ENCODE measurements at places on chromosomes 6 and 20.

GRCh38 chr6:61622601-61623000 is 663.4 kb downstream of the KHDRBS2 start:
- no peak for DNase-seq

DNA sequence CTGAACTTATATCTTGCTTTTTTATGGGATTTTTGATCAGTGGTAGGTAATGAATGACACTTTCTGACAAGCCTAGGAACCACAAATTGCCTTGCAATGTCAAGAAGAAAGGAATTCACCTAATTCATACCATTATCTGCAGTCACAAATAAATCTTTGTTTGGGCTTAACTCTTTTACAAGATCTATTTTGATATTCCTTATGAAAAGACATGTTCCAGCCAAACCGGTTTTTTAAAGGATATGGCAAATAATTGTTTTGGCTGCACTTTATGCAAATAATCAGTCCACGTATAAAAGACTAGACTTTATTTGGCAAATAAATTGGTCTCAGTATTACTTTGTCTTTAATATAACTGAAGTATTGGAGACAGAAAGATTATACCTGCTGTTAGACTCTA is 771.7 kb upstream of the ADGRB3 start:
- no peak for DNase-seq

- no peak for DNase-seq
Observed at GRCh38 chr6:118101831-118102345, 194.8 kb downstream of the SLC35F1 start.

- no peak for DNase-seq
Observed at GRCh38 chr20:49448917-49449316, 33.6 kb downstream of the KCNB1 start.

DNA sequence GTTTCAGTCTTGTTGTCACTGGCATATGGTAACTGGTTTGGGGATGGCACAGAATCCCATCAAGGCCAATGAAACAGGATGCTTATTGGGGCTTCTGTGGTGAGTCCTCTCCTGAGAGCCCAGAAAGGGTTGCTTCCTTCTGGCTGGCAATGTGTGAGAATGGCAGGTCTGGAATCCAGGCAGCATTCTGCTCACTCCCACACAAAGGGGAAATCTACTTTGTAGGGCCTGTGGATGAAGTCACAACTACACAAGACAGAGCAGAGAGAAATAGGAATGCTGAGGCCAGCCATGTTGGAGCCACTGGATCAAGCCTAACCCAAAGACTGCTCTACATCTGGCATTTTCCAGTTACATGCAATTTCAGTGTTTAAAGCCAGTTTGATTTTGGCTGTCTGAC is 15.7 kb downstream of the PLAGL2 start:
- DNase-seq: peak; percentile 16

- no peak for DNase-seq
Observed at GRCh38 chr6:151005896-151006632, 140.6 kb downstream of the MTHFD1L start.

DNA sequence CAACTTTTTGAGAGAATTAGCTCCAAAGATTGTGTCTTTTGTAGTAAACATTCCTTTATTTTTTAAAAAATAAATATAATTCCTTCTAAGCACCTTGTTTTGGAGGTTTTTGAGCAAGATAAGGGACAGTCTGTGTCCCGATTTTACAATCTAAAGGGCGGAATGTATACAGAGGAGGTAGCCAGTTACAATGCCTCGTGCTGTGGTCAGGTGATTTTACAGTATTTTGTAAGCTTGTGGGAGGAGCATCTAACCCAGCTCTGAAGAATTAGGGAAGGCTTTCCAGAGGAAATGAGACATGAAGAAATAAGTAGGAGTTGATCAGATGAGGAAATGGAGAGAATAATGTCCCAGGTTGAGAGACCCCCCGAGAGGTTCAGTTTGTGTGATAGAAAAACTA is 1.3 kb downstream of the HINT3 start:
- peak; percentile 29 for DNase-seq

DNA sequence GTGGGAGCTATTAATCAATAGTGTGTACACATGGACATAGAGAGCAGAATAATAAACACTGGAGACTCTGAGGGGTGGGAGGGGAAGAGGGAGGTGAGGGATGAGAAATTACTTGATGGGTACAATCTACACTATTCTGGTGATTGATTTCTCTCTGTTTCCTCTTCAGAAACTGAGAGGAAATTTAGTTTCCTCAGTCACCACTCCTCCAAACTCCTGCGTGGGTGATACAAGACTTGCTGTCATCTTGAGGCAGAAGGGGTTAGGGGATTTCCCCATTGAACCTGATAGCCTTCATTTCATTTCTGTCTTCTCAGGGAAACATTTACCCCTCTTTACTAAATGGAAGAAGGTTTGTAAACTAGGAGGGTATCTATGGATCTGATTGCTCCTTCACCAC is 84.3 kb upstream of the ESR1 start:
- DNase-seq: no peak

DNA sequence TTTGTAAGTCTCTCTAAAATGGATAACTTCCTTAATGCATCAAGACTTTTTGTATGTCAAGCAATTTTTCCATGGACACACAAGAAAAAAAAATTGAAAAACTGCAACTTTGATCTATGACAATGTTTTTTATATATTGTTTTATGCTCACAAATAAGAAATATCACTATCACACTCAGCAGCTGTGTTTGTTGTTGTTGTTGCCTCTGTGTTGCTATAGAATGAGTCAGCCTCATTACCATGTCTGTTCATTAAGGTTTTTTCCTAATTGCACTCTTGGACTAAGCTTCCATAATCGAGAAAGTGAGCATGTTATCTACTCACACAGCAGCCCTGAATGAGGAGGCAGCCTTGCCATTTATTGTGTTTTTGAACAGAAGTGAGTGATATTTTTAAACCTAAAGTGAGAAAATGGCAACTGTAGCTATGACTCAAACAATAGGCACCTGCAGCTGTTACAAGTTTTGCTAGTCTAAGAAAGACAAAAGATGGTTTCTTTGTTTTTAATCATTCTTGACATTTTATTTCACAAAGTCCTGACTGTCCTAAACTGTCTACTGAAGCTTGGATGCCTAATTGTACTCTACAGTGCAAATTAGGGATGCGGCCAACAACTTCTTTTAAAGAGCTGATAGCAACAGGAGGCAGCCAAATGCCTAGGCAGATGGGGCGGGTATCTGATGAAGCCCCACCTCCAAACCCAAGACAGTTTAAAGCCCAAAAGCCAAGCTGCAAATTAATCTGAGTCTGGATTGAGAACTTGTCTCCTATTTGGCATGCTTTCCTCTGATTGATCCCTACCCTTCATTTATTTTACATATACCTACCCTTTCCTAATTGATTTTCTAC is 77.9 kb upstream of the DOK5 start:
- no peak for DNase-seq

DNA sequence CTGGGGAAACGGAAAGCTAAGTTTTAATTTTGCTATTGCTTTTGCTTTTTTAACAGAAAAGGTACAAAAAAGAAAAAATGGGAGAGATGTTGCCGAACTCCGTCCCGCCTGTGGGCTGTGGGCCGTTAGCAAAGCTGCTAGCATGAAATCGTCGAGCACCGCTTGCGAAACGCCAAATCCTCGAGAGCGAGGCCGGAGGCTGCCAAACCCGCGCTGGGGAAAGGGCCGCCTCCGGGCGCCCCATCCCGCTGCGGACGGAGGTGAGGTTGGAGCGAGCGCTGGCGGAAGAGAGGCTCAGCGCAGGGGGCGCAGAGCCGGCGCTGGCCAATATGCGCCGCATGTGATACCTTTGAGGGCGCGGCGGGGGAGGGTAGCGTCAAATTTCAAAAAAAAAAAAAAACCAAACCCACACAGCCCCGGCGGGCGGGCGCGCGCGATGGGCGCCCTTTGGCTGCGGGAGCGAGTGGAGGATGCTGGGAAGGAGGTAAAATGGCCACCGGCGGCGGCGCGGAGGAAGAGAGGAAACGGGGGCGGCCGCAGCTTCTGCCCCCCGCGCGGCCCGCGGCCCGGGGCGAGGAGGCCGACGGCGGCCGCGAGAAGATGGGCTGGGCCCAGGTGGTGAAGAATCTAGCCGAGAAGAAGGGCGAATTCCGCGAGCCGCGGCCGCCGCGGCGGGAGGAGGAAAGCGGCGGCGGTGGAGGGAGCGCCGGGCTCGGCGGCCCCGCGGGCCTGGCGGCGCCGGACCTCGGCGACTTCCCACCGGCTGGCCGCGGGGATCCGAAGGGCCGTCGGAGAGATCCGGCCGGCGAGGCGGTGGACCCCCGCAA is at the start of gene ZCCHC3:
TSS of gene ZCCHC3 (plus strand) at position 473 of the 827 bp plus-strand sequence. CDS start at position 490, 17 bp downstream.
- DNase-seq: peak; percentile 96

DNA sequence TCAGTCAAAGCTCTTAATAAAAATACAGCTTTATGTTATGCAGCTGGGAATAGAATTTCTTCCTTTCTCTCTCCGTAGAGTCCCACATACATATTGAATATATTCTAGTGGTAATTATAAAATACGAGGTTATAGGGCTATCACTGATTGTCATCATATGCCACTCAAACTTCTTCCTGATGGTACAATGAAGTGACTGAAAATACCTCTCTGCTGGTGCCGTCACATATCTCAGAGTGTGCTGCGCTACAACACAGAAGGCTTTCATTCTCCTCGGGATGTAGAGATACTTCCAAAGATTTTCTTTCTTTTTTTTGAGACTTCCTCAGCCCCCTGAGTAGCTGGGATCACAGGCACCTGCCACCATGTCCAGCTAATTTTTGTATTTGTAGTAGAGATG is 249.9 kb downstream of the BTBD9 start:
- no peak for DNase-seq

- DNase-seq: no peak
Observed at GRCh38 chr6:67493682-67494081, 1141.4 kb upstream of the ADGRB3 start.

DNA sequence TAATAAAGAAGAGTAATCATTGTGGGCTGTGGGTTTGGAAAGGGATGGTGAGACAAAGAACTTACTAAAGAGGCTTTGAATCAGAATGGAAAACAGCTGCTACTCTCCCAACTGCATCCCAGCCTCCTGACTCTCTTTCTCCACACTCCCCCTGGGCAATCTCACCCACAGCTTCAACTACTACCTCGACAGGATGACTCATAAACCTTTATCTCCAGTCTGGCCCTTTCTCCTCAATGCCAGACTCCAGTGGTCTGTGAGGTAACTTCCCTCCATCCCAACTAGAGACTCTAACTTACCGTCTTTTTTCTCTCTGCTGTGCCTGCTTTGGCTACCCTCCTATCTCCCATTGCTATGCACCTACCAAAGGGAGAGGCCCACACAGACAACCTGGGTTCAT is 135.3 kb upstream of the RREB1 start:
- DNase-seq: peak; percentile 49

GRCh38 chr20:37316116-37316774 is 26.8 kb downstream of the MANBAL start:
- DNase-seq: no peak

GRCh38 chr20:47817573-47817972 is 32.3 kb upstream of the SULF2 start:
- DNase-seq: no peak

- DNase-seq: no peak
Observed at GRCh38 chr20:8400486-8400885, 268.4 kb downstream of the PLCB1 start.

DNA sequence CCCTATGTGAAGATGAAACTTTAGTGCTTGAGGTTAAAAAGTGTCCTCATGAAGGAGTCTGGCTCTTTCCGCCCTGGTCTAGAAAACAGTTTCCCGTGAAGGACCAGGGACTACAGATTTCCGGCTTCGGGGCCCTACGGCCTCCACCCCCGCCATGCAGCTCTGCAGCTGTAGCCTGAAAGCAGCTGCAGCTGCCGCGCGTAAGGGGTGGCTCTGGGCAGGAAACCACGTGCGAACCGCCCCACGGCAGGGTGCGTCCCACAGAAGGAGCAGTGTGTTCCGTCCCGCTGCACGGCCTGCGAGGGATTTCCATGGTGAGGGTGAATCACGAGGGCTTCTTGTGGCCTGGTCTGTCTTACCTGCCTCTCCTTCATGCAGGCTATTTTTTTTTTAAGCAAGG is 117.0 kb downstream of the ERMARD start:
- DNase-seq: no peak

GRCh38 chr6:52990342-52990741 is 4.7 kb downstream of the GSTA4 start:
- DNase-seq: peak; percentile 31
